Ammon's horn (tissue), 1 donor: ENCODE measurements at places on chromosomes 6 and 20.

DNA sequence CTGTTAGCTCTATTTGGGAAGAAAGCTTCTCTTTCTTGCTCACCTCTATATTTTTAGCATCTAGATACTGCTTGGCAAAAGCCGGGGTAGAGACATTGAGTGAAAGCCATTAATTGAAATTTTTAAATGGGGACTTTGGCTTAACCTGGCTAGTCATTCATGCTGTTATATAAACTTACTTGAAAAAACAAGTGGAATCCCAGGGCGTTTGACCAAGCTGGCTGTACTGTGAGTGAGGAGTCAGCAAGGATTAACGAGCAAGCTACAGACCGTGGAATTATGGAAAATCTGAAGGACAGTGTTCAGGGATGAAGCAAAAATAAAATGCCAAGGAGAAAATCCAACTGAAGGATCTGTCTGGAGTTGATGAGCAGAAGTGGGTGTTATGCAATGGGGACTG, 232.0 kb downstream of the GRM1 start:
- no peak for DNase-seq

GRCh38 chr6:51094271-51094670, 275.6 kb downstream of the TFAP2B start:
- DNase-seq, result no peak

DNA sequence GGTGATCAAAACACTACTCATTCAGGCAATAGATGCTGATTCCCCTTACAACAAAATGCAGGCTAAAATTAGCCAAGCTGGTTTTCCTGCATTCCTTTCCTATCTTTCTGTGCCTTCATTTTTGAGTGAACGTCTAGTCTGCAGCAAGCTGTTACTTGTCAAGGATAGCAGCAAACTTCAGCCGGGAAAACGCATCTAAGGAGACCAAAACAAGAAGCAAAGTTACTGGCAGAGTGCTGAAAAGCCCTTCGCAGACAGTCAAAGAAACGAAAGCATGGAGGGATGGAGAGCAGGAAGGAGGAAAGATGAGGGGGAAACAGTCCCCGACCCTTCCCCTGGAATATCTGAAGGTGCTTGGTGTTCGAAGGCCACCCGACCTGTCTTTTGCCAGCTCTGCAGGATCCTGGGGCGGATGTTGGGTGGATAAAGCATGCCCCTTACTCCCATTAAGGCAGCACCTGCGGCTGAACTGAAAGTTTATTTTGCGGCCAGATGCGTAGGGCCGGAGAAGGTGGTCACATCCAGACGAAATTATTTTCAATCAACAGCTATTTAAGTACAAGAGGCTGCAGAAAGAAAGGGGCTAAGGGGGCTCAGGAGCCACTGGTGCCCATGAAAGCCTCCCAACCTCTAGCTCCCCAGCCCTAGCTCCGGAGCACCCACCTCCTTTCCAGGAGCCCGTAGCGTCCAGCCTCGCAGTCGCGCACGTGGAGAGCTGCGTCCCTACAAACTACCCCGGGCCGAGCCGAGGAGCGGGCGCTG, 538 bp downstream of the FERMT1 start:
- peak; percentile 20 for DNase-seq

DNA sequence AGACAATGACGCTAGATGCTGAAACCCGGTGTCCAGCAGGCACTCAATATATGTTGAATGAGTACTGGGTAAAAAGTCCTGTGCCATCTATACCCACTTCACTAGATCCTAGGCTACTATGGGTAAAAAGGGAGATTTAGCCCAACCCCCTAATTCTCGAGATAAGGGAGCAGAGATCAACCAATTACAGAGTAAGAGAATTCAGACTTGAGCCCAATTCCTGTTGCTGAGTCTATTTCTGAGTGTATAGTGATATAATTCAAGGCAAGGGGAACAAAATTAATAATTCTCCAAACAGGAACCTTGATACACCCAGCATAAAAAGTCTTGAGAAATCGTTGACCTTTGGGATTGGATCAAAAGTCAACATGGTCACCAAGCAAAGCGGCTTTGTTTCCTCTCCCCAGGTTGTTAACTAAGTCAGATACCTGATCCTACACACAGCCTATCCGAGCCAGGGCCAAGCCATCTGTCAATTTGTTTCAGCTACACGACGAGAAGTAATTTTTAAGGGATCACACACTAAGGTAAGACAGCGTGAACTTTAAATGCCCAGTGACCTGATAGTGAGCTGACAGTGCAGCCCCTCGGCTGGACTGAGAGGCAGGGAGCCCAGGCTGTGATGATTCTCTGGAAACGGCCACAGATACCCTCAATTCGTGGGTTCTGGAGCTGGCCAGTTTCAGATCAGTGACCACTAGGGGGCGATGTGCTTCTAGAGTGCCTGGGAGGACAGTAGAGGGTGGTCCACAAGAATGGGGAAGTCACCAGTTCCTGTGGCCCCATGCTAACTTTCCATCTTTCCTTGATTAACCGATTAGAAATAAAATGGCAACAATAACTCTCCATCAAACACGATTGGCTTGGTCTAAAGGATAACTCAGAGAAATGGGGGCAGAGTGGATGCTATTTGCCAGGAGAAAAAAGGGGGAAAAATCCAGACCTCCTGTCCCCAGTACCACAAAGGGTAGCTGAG, 46.2 kb downstream of the SLC22A23 start:
- peak; percentile 70 for DNase-seq

- peak; percentile 13 for DNase-seq
Measured at GRCh38 chr6:11921017-11921438, 91.1 kb upstream of the HIVEP1 start.
